ENCODE measurements at places on chromosomes 3 and 15.

DNA sequence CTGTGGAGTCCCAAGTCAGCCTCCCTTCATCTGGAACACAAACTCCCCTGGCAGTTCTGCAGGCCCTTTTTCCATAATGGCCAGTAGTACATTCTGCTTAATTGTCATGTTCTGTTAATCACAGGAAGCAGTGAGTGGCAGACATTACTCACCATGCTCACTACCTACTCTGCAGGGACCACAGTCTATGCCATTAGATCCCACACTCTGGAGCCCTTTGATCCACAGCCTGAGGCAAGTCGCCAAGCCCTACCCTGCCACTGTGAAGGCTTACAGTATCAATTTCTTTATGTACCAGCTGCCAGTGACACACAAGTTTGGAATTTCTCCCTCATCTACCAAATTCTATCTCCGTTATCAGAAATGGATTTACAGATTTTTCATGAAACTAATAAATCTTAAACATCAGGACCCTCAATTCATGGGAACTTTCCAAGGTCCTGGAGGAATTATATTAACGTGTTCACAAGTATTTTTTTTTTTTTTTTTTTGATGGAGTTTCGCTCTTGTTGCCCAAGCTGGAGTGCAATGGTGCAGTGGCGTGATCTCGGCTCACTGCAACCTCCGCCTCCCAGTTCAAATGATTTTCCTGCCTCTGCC lies 20.6 kb upstream of the WWTR1 start:
- DNase-seq, result no peak

- no peak for DNase-seq
These were observed 33.1 kb downstream of the RASGRP1 start for GRCh38 chr15:38531509-38531908.

GRCh38 chr3:170327040-170327808 lies 30.3 kb upstream of the SKIL start:
- DNase-seq, result no peak

- DNase-seq, result no peak
These were observed 38.1 kb downstream of the NMNAT3 start for GRCh38 chr3:139639662-139640061.

- no peak for DNase-seq
These were observed 13.4 kb downstream of the ADAM10 start for GRCh38 chr15:58736018-58736643.

DNA sequence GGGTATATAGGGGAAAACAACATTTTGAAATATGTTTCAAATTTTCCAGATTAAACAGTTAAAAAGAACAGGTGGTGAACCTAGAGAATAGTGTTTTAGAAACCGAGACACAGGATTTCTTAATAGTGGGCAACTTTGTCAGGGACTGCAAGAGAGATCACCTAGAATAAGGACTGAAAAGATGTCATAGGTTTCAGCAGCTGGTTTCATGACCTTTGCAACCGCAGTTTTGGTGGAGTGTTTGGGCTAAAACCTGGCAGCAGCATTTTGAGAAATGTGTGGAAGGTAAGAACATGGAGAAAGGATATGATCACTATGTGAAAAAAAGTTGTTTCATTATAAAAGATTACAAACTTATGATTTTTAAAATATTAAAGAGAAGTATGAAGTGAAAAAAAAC lies 34.9 kb downstream of the PRKCI start:
- DNase-seq, result no peak

- no peak for DNase-seq
These were observed 44.9 kb upstream of the PARP14 start for GRCh38 chr3:122635789-122636188.

DNA sequence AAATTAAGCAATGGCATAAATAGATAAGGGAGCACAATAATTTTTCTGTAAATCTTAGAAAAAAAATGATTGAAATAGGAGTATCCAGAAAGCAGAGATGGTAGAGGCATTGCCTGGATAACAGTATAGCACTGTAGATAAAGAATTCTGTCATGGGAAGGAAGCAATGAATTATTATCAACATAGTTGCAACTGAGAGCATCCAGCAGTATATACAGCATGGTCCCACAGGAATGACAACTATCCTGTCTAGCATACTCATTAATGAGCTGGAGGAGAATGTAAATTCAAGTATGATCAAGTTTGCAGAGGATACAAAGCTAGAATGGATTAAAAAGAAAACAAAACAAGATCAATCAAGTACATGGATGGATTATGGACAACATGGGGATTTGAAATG lies 90.8 kb downstream of the DPH6 start:
- no peak for DNase-seq

GRCh38 chr3:52228751-52229291 lies 3.4 kb upstream of the TLR9 start:
- no peak for DNase-seq

- DNase-seq, result no peak
These were observed 198.6 kb upstream of the FEZF2 start for GRCh38 chr3:62571916-62572315.

- DNase-seq, result no peak
These were observed 84.3 kb downstream of the RPLP1 start for GRCh38 chr15:69536726-69537512.

Measured in small intestine (tissue), 16 donors.